ENCODE measurements at places on chromosomes 4 and X.

- no peak for DNase-seq
These were observed 69.7 kb downstream of the REELD1 start for GRCh38 chr4:146283758-146284651.

DNA sequence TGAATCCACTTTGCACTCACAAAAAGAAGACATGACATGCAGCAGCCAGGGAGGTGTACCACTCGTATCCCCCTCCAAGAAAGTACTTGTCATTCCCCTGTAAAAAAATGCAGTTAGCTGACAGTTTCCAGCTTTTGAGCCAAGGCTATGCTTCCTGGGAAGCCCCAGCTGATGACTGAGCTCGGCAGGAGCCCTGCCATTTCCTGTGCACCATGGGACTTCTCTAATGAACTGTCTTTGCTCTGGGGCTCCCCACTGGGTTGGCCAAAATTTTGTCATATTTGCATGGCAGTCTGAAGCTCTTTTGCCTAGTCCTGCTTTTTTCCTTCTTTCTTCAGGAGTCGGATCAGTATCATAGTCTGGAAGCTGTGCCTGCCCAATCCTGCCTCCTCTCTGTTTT lies 104.5 kb upstream of the MAOA start:
- no peak for DNase-seq

- DNase-seq, result no peak
These were observed 160.7 kb downstream of the DHX15 start for GRCh38 chr4:24423670-24424069.

DNA sequence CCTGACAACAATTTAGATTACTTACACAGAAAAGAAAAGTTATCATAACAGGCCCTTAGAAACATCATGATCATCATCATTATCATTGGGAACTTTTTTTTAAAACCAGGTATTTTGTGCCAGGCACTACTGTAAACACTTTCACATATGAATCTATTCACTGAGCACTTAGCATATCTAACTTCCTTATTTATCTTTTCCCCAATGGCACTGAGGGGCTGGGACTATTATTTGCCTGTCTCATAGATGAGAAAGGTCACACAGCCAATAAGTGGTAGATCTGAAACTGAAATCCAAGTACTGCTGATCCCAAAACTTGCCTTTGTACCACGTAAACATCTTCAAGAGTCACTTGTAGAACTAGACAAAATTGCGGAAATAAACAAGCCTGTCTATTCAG lies 184.2 kb upstream of the RBPJ start:
- no peak for DNase-seq

DNA sequence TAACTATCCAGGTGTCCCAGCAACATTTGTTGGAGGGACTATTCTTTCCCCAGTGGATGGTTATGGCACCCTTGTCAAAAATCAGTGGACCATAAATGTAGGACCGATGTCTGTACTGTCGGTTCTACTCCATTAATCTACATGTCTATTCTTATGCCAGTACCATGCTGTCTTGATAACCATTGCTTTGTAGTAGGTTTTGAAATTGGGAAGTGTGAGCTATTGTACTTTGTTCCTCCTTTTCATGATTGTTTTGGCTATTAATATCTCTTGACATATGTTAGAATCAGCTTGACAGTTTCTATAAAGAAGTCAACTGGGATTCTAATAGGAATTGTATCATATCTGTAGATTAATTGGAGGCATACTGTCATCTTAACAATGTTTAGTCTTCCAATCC lies 112.7 kb downstream of the HNRNPD start:
- no peak for DNase-seq

GRCh38 chrX:39356119-39356807 lies 555.0 kb downstream of the MID1IP1 start:
- no peak for DNase-seq

GRCh38 chr4:110793890-110794554 lies 171.1 kb upstream of the PITX2 start:
- no peak for DNase-seq

- no peak for DNase-seq
These were observed 25.8 kb upstream of the FAM193A start for GRCh38 chr4:2510351-2511259.

Data from stimulated activated CD8-positive, alpha-beta memory T cell treated with anti-CD3 and anti-CD28 coated beads, Interleukin-15, amount 100 ng/mL, for 24 hours (primary cell).